ENCODE measurements at places on chromosomes 5 and 9.

DNA sequence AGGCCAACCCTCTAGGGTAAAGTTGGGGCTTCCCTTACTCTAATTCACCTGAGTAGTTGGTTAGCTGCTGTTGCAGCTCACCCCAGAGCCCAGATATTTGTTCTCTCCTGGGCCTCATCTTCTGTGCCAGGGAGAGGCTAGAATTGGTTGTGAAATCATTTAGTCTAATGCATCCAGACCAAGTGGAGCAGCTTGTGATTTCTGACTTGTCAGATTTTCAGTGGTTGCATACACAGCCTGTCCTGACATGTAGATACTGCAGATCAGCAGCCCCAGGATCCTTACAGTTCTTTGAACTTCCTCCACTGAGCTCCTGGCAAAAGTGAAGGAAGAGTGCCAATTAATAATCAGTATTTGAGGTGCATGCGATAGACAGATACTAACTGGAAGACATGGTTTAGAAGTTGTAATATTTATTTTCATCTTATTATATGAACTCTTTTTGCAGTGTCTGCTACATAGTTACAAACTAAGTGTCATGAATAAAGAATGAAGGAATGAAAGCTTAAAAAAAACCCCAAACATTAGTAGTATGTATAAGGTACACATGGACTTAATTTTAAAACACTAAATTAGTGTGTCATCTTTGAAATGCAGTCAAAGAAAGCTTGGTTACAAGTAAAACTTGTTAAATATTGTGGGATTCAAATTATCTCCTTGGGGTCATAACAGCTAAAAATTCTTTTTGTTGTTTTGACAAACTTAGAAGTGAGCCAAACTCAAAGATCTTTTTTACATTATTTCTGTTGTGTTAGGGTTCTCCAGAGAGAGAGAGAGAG, 128.5 kb downstream of the VPS13A start:
- DNase-seq = no peak

- DNase-seq = no peak
Observed at GRCh38 chr5:148968311-148968710, 94.6 kb downstream of the SH3TC2 start.

- DNase-seq = no peak
Observed at GRCh38 chr5:112653638-112654205, 84.0 kb upstream of the APC start.

GRCh38 chr9:82911996-82912395, 150.9 kb downstream of the RASEF start:
- no peak for DNase-seq

GRCh38 chr9:89483592-89484474, 14.1 kb downstream of the SEMA4D start:
- DNase-seq = no peak

DNA sequence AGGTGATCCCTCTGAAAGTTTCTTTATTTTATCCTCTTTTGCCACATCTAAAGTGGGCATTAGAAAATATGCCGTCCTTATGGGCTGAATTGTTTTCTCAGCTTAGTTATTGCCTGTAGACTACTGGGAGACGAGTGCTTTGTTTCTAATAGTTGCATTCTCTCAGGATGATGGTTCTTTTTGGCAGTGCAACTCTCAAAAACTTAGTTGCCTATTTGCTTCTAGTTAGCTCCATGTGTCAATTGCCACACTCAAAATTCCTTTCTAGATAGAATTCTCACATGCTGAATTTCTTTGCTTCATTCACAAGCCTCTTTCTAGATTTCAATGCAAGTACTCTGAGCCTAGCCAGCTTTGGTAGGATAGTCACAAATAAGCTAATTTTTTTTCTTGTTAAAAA, 155.5 kb downstream of the FGF10 start:
- DNase-seq = no peak

DNA sequence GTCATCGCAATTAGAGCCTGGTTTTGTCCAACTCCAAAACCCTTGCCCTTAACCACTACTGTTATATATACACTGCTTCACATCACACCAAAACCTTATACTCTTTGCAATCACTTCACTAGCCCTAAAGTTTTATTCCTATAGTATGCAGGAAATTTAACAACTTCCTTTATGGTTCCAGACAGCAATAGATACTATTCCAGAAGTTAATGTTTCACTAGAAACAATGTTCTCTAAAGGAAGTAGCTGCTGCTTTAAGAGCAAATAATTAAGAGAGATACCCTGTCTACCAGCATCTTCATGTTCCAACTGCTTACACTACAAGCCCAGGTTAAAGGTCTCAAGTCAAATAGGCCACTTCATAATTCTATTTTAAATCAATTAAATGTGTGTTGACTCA, 22.0 kb downstream of the FREM1 start:
- DNase-seq = no peak

DNA sequence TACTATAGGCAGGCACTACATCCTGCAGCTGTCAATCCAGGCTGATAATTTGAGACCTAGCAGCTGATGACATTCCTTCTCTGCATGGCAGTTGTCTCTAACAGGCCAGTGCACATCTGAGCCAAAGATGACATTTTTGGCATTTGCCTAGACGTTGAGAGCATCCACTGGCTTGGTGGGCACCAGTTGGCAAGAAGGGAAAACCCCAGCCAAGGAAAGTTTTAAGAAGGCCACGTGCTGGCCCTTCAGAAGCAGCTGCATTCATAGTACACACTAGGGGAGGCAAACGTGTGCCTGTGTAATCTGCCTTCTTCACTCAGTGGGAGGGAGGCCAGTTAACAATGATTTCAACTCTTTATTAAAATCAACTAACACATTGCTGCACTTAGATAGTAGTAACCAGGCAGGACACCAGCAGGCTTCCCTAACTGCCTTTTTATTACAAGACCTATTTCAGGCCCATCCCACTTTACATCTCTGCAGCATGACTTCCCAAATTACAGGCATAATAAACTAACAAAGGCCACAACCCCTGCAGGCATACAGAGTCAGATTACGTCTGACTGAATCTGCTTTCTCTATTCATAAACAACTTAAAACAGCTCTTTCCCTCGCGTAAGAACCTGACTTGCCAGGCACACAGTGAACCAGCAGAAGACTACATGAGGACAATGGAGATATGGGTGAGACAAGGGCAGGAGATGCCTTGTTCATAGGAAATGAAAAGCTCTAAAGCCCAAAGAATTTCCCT, 576.3 kb downstream of the PDE4D start:
- no peak for DNase-seq

GRCh38 chr5:61120534-61120933, 41.7 kb downstream of the SMIM15 start:
- no peak for DNase-seq

GRCh38 chr5:174563899-174564298, 160.5 kb upstream of the MSX2 start:
- no peak for DNase-seq

DNA sequence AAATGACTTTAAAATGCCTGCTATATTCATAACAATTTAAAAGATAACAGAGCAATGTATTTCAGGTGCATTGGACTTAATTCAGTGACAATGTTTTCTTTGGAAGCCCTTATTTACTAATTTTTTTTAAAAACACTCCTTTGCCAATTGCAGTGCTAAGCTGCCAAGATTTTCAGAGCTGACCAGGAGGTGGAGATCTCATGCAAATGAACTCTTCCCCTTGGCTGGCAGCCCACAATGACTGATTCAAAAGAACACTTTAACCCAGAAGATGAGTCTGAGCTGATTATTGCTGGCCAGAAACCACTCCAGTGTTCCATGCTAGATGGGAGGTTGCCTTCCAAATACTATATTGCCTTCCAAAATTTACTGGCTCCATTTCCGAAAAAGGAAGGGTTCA, 128.3 kb upstream of the CCNH start:
- DNase-seq = peak; percentile 95

- no peak for DNase-seq
Observed at GRCh38 chr9:128244837-128245231, 31.0 kb downstream of the GOLGA2 start.

GRCh38 chr9:126125577-126125976, 201.1 kb upstream of the MVB12B start:
- no peak for DNase-seq

GRCh38 chr9:129497005-129497812, 123.7 kb downstream of the C9orf50 start:
- peak; percentile 24 for DNase-seq

DNA sequence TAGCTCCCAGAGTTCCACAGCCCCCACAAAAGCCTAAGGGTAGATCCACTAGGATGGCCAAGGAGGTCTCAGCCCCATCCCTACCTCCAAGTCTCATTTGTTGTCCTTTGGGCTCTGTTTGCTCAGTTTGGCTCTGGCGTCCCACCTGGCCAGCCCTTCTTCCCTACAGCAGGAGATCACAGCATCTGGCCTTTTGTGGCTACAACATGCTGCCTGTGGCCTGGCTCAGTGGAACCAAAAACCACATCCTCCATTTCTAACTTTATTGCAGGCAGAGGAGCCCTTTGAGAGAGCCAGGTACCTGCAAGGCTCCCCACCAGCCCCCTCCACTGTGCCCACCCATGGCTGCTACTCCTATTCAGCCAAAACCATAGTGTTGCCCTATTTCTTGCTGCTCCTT, 11.4 kb downstream of the JADE2 start:
- DNase-seq = no peak

GRCh38 chr9:3865141-3865772, 339.5 kb upstream of the RFX3 start:
- no peak for DNase-seq

DNA sequence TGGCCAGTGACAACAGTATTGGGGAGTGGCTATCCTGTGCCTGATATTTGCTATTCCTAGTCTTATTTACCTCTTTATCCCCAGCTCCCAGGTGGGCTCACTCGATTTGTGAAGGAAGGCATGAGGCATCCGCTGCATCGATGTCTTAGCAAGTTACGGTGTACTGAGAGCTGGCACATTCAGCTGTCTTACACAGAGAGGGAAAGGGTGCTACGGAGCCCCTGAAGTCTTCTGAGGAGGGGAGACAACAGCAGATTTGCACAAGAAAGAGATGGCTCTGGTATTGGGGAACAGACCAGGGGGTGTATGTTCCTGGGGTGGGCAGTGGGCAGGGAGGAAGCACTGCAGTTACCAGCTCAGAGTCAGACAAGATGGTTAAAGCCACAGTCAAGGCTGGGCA, 172.6 kb downstream of the FGF18 start:
- DNase-seq = no peak

DNA sequence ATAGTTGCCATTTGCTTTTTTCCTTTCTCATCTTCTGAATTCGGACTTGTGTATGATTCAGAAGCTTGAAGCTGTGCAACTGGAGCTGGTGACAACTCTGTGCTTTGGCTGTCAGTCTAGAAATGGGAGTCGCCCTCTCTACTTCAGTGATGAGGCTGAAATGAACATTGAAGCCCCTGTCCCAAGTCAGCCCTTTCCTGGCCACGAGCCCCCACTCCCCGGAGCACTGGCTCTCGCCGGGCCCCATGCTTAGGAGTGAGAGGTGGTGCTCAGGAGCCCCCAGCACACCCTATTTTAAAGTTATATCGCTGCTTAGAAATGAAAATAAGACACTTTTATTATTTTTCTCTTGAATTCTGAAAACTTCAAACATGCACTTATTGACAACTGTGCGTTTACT, 66.0 kb downstream of the PSMB7 start:
- no peak for DNase-seq

DNA sequence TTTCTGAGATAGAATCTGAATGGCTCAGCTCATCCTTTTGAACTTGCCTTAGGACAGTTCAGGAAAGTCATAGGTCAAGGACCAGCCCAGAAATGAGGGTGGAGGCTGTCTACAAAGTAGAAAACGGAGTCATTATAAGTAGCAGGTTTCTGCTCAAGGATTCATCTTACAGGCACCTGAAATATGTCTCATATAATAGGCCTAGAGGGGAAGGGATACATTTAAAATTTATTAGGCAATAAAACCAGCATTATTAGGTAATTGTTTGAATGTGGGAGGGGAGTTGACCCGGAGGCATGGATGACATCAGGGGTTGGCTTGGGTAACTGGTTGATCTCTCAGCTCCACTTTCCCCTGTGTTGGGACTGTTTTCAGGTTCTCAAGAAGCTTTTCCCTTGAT, 11.9 kb upstream of the GALNT10 start:
- DNase-seq = no peak

DNA sequence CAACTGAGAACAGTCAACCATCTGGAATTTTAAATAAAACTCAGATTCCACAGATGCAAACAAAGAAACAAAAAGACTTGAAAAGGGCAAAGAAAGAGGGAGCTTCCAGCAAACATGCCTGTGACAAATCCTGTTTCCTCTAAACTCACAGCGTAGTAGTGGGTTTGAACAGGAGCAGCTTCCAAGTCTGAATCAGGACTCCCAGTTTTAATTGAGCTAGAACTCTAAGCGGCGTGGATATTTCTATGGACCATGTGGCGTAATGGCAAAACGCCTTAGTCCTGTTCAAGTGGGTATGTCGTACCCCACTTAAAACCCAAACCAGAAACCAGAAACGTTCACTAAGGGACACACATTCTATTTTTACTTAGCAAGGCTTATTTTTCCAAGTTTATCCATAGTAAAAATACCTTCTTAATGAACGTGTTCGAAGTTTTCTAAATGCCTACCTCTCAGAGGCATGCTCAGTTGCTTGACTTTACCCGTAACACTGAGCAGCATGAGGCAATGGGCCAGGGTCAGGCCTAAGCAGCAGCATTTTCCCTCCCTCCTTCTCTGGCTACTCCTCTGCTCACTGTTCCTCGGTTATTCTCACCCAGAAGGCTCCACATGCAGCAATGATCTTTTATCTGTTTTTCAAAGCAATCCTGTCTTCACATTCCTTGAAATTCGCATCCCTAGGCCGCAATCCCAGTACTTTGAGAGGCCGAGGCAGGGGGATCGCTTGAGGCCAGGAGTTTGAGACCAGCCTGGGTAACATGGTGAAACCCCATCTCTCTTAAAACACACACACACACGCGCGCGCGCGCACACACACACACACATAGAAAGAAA, 77.9 kb downstream of the FNBP1 start:
- DNase-seq = peak; percentile 70

GRCh38 chr5:6767481-6768063, 54.3 kb downstream of the TENT4A start:
- no peak for DNase-seq

GRCh38 chr9:110999379-110999778, 38.9 kb downstream of the LPAR1 start:
- peak; percentile 88 for DNase-seq

- DNase-seq = no peak
Observed at GRCh38 chr9:133954862-133955529, 37.1 kb downstream of the VAV2 start.

DNA sequence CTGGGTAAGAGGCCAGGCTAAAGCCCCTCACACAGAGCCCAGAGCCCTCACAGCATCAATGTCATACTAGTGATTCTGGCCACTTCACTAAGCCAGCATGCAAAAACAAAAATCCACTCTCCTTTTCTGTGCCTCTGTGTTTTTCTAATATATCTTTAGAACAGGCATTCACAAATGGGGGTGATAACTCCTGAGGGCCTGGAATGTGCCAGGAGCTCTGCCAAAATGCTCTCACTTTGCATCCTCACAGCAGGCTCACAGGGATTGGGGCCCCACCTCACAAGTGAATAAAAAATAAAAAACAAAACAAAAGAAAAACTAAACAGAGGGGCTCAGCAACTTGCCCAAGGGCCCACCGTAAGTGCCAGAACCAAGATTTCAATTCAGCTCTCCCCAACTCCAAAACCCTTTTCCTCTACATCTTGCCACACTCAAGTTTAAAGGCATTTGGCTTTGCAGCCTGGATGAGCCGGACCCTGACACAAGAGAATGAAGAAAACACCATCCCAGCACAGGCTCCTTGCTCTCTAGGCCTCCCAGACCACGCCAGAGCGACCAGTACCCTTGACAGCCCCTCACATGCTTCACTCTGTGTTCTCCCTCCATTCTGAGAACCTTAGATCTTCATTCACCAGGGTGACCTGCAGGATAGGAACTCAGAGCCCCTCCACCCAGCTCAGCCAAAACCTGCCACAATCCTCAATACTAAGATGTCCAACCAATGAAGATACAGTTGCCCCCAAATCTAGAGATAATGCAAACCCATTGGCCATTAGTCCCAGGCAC, 51.3 kb downstream of the SAXO1 start:
- no peak for DNase-seq

Data from pons (tissue), 1 donor.